Adrenal gland (tissue), 19 donors: ENCODE measurements at places on chromosomes 6 and 20.
A peak's percentile ranks its signal among the peaks of the same experiment; 100 is the strongest.

DNA sequence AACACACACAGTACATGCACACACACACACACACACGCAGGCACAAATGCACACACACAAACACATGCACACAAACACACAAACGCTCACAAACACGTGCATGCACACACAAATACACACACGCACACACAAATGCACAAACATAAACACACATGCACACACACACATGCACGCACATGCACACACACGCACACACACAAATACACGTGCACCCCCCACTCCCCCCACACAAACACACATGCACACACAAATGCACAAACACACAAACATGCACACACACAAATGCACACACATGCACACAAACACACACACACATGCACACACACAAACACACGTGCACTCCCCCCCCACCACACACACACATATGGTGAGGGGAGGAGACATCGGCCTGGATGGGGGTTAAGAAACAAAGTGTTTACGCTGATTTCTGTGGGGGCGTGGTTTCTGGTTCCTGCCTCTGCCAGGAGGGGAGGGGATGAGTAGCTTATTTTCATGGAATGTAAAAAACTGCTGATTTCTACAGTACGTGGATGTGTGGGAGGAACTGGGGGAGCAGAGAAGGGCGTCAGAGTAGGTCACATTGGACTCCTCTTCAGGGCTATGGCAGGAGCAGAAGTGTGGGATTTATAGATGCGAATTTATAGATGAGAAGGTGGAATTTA, 607.2 kb downstream of the QKI start:
- no peak for DNase-seq

DNA sequence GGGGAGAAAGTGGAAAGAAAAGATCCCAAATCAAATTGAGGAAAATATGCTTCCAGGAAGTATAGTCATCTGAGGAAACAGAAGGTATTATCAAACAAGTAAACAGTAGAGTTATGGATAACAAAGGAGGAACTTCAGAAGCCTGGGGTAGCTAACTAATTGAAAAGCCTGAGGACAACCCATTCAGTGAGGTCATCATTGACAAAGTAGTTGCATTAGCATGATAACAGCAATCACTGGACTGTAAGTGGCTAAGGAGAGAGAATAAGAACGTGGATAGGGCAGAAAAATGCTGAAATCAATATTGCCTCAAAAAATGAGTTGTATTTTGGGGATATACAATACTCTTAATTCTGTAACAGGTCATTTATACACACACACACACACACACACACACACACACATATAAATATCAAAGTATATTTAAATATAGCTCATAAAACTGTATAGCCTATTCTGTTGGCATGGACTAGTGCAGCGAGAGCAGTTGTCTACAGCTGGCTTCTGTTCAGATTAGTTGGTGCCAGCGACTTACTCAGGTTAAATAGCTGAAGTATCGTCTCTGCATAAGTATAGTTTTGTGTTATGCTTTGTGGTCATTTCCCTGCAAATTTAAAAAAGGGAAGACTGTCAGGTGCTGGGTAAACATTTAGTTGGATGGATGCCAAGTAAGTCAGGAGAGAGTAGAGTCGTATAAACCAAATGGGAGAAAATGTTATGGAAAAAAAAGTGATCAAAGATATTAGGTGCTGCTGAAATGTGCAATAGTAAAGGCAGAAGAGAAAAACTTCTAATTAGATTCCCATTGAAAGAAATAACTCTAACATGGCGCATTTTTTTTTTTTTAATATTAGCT, 33.8 kb upstream of the CTAGE9 start:
- no peak for DNase-seq

GRCh38 chr6:136510299-136510698, 39.9 kb downstream of the MAP7 start:
- DNase-seq, result no peak

- no peak for DNase-seq
Observed at GRCh38 chr6:140809694-140810101, 1323.0 kb upstream of the GJE1 start.

- no peak for DNase-seq
Observed at GRCh38 chr20:50609438-50609989, 81.8 kb downstream of the RIPOR3 start.

DNA sequence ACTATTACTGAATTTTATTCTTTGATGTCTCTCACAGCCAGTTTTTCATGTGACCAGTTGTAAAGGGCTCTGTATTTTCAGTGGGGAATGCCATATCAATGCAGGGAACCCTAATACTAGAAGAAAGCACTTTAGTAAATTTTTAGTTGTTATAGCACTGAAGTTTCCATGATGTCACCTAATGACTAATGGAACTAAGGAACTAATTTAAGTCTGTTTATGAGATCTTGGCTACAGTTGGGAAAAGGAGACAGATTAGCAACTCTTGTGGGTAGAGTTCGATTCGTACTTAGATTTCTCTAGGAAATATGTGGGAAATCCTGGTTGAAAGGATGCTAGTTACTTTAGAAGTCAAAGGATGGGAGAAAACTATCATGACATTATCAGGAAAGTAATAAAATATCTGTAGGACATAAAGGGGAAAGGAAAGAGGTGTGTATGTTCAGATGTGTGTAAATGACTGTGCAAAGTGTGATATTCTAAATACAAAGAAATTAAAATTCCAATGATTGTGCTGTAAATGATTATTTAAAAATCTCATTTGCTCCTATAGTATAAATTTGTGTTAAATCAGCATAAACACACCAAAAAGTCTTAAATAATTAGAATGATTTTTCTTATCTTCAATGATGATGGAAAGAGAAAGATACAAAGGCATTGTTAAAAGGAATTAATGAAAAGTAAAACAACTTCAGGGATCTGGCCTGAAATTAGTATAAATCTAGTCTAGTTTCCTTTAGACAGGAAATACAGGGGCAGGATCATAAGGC, 103.4 kb downstream of the LRRC1 start:
- DNase-seq, result no peak

DNA sequence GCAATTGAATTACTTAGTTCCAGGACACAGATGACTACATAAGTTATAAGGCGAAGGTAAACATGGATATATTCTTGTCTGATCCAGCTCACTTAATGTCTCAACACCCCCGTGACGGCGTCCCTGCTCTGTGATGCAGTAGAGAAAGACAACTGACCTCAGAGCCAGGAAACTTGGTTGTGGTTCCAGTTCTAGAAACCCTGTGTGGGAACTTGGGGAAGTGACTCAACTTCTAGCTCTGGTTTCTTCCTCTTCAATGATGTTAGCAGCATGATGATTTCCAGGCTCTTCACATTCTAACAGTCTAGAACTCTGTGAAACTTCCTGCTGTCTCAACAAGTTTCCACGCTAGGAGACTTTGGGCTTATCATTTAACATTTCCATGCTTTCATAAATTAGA, 18.4 kb downstream of the LAMA4 start:
- no peak for DNase-seq

GRCh38 chr6:105310371-105310770, 92.5 kb downstream of the PREP start:
- no peak for DNase-seq

DNA sequence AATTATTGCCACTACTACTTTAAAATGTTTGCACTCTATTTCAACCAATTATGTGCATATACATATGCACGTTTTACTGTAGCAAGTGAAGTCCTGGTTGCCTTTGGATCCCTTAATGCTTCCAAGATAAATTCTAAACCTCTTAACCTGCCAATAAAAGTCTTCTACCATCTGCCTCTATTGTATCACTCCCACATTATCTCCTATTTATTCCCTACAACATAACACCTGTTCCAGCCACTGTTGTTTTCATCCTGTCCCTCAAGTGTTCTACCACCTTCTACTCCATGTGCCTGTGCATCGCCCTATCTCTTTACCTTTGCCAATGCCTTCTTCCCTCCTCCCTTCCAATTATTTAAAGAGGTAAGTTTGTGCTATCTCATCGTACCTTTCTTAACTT, 499.0 kb upstream of the RNF217 start:
- no peak for DNase-seq

DNA sequence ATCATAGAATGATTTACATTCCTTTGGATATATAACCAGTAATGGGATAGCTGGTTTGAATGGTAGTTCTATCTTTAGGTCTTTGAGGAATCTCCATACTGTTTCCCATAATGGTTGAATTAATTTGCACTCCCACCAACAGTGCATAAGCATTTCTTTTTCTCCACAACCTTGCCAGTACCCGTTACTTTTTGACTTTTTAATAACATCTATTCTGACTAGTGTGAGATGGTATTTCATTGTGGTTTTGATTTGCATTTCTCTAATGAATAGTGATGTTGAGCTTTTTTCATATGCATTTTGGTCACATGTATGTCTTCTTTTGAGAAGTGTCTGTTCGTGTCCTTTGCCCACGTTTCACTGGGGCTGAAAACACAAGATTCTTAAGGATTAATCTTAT, 107.3 kb downstream of the TINAG start:
- DNase-seq, result no peak

DNA sequence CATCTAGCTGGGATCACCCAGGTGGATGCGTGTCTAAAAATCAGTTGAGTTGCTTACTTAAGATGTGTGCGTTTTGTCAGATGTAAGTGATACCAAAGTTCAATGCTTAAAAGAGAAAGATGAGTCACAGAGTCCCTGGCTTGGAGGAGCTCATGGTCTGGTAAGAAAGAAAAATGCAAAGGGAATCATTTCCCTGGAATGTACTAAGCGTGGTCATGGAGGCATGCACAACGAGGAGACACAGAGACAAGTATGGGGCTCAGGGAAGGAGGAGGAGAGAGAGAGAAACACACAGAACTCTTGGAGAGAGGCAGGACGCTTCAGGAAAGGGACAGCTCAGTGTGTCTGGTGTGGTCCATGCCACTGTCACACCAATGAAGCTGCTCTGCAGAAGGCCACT, 186.9 kb upstream of the GMDS start:
- no peak for DNase-seq

GRCh38 chr6:29696147-29697125, 15.5 kb upstream of the ZFP57 start:
- DNase-seq, result peak; percentile 29

DNA sequence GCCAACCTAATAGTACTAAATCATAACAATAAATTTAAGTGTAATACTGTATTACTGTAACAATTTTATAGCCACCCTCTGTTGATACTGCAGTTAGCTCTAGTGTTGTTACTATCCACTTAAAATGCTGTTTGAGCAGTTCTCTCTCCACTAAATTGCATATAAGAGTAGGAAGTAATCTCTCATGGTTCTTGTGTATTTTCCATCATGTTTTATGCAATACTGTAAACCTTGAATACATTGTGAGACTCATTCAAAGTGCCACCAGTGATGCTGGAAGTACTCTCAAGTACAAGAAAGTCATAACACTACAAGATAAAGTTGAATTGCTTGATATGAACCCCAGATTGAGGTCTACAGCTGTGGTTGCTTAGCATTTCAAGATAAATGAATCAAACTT, 65.5 kb downstream of the WASF1 start:
- DNase-seq, result no peak
